ENCODE measurements at places on chromosomes 12 and 14.
A peak's percentile ranks its signal among the peaks of the same experiment; 100 is the strongest.

DNA sequence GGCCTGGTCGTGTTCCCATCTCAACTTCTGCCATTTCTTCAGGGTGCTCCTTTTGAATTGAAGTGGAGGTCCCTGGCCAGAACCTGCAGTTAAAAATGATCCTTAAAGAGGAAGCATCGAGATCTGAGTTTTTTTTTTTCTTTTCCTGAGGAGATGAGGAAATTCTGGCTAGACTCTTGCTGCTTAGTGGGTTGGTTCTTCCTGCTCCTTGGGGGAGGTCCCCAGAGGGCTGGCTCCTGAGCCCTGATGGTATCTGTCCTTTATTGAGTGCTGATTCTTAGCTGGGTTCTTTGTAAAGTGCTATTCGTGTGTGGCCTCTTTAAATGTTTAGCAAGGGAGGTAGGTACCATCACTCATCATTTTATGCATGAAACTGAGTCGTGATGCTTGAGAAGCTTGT is 11.7 kb downstream of the PELI2 start:
- DNase-seq = no peak

DNA sequence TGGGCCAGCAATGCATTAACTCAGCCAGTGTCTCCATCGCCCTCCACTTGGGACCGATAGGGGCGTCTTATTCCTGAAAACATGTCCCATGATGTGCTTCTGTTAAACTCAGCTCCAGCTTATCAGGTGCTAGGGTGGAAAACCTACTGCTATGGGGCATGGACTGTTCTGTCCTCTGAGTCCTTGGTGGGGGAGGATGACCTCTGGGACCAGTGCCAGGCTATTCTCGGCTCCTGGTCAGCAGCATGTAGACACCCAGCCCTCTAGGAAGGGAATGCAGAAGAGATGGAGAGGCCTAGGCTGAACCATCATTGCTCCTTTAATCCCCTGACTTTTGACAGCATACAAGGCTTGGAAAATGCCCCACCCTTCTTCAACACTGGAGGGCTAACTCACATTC is 486.2 kb downstream of the MED13L start:
- no peak for DNase-seq

DNA sequence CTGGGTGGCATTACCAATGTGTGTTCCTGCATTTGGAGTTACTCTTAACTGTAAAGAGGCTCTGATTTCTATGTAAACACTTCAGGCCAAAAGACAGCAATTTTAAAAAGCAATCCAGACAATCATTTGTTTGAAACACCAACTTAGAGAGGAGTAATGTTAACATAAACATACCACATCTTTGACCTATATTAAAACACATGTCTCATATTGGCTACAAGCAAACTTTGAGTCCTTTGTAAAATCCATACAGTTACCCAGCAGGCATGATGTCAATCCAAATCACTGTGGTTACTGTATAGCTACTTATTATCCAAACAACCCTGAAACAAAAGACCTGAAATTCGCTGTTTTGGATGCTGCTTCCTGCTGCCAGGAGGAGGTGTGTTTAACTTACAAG is 7.5 kb upstream of the G2E3 start:
- DNase-seq = no peak

DNA sequence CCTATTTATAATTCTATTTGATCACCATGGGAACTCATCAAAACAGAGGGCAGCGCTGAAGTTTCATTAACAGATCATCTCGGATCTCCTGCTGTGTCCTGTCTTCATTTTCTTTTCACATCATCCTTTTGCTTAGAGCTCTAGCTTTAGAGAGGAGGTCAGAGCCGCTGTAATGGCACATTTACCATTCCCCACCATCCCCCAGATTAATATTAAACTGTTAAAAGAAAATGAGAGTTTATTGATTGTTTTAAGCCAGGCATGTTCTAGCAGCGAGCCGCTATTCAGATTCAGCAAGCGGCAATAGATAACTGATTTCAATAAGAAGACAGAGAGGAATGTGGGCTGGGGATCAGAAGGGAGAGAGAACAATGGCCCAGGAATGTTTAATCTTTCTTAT is 308.8 kb downstream of the EGLN3 start:
- no peak for DNase-seq

- DNase-seq = no peak
Observed at GRCh38 chr12:45231515-45232145, 15.7 kb downstream of the ANO6 start.

- no peak for DNase-seq
Observed at GRCh38 chr14:95651821-95652583, 34.2 kb upstream of the TCL1B start.

GRCh38 chr12:26737487-26738030 is 95.4 kb downstream of the ITPR2 start:
- no peak for DNase-seq

GRCh38 chr12:24960222-24960855 is 11.4 kb upstream of the BCAT1 start:
- peak; percentile 60 for DNase-seq

GRCh38 chr14:89245802-89246201 is 171.2 kb downstream of the FOXN3 start:
- no peak for DNase-seq

- DNase-seq = no peak
Observed at GRCh38 chr12:64780531-64781279, 21.5 kb upstream of the GNS start.

DNA sequence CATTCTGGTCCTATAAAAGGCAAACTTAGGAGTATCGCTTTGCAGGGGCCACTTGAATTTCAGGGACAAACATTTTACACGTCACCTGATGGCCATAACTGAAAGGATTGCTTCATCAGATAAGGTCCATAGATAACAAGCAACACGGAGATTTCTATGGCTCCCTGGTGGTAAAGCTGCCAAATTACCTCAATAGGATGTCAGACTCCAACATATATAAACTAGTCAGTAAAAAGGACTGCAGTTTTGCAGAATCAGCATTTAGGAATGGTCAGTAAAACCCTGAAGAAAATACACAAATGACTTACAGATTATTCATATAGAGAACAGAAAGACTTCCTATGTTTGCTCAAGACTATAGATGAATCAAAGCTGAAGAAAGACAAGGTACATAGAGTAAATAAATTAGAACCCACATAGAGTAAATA is 66.1 kb upstream of the GRIP1 start:
- no peak for DNase-seq

All from iPS DF 19.7 (cell line).